ENCODE measurements at places on chromosomes 12 and 14.

DNA sequence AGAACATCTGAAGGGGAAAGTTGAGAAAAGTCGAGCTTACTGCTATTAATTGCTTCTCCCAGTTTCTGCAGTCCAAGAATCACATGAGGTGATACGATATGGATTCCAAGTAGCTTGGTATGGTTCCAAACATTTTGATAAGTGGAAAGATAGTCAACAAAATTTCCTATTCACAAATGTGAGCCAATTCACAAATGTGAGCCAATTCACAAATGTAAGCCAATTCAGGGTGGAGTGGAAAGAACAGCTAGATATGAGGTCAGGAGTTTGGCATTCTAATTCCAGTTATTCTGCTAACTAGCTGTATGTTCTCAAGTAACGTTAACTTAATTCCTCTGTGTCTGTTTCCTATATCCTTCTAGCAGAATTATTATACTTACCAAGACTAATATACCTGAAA lies 37.6 kb upstream of the DHRS4 start:
- DNase-seq, result no peak

DNA sequence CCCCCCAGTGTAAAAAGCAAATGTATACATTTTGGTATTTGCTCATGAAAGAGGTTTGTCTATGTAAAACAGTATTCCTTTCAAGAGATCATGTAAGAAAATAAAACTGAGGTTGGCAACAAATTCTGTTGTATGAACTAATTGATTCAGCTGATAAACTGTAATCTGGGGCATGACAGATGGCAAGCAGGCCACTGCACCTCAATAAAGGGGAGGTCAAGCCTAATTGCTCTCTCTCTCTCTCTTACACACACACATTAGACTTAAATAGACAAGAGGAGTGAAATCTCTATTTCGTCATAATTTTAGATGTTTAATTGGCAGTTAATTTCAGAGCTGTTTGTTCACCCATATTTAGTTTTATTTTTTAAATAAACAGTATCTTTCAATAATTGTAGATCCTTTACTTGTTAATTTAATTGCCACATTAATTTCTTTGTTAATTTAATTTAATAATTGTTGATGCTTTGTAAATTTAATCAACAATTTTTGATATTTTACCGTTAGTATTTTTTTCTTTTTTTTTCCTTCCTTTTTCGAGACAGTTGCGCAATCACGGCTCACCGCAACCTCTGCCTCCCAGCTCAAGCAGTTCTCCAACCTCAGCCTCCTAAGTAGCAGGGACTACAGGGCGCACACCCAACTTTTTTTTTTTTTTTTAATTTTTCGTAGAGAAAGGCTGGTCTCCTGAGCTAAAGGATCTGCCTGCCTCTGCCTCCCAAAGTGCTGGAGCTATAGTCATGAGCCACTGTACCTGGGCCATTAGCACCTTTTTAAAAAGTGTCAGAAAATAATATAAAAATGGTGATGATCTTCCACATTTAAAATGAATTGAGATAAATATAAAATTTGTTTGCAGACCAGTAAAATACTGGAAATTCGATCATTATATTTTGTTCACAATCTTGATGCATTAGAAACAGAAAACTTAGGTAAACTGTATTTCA lies 577.7 kb downstream of the SLC16A7 start:
- no peak for DNase-seq

DNA sequence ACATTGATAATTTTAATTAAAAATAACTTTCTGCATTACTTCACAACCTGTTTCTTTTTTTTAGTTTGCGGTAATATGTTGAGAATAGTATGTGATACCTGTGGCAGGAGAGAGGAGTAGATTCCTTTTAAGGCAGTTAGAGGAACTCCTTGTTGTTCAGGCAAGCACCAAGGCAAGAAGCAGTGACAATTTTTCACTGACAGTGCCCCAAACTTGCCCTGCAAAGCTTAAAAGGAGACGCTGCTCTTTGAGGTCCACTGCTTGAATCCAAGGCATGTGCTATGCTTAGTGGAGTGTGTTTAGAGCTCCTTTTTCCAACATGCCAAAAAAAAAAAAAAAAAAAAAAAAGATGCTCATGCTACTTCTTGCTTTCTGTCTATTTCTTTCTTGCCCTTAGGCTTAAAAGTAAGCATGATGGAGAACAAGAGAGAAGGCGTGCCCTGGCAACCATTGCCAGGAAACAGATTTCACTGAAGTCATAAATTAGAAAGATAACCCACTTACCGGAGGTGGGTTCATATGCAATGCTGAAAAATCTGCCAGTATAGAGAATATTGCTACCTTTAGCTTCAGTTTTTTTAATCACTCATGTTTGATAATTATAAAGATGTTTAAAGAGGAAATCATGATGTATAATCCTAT lies 58.3 kb upstream of the DYRK2 start:
- no peak for DNase-seq

DNA sequence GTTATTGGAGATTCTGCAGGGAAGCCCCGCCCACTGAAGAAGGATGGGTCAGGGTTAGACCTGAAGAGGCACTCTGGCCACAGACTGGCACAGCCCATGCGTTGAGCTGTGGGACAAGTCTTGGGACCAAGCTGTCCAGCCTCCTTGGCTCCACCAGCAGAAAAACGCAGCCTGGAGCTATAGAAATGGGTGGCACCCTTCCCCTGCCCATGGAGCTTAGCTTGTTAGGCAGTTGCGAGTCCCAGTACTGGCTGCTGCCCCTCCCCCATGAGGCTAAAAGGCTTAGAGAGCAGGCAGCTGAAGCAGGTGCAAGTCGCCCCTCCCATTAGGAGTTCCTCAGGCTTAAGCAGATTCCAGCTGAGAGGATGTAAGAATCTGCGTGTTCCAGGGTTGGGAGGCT lies 1124.0 kb upstream of the TMEM132C start:
- DNase-seq, result no peak

GRCh38 chr14:93984987-93985410 lies 8.6 kb upstream of the ASB2 start:
- DNase-seq, result peak; percentile 70

- peak; percentile 73 for DNase-seq
Observed at GRCh38 chr14:33569821-33570687, 380.8 kb downstream of the EGLN3 start.

DNA sequence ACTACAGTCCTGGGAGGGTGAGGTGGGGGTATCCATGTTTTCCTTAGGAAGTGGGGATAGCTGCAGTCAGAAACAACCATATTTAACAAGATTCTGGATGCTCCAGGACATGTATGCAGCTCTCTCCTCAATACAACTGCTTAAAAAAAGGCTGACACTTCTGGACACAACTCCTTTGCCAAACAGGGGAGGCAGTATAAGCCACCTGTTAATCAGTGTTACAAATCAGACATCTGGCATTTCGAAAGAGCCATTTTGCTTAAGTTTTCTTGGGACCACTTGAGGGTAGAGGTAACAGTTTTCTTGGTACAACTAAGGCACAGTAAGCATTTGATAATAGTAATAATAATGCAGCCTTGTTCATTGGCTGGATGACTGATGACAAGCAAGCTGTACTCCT lies 47.1 kb downstream of the RPGRIP1 start:
- no peak for DNase-seq

DNA sequence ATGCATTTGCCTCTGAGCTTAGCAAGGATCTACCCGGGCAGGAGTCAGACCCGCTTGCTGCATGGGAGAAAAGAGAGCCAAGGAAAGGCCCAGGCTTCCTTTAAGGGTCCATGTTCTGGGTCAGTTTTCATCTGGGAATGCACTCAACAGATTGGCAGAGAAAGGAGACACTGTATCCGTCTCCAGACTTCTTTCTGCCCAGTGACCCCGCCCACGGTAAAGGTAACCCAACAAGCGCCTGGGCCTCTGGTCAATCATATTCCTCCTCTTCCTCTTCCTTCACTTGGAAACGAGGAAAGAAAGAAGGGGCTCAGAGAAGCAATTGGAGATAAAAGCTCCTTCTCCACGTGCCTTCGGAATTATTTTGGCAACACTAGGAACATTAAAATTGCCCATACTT lies 27.1 kb upstream of the TCP11L2 start:
- no peak for DNase-seq

DNA sequence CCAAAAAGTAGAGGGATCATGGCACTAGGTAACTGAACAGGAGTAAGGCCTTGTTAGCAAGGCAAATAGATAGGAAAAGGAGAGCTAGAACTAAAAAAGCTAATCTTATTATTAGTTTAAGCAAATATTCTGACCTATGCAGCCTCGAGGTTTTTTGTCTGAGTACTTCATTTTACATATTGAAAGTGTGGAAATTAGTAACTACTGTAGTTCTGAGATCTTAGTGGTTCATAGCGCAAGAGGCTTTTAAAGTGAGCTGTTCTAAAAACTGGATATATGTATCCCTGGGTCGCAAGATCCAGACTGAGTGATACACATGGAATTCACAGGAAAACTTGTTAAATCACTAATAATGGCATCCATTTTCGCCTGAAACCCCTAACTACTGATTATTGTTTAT lies 411.0 kb upstream of the SOX5 start:
- no peak for DNase-seq

DNA sequence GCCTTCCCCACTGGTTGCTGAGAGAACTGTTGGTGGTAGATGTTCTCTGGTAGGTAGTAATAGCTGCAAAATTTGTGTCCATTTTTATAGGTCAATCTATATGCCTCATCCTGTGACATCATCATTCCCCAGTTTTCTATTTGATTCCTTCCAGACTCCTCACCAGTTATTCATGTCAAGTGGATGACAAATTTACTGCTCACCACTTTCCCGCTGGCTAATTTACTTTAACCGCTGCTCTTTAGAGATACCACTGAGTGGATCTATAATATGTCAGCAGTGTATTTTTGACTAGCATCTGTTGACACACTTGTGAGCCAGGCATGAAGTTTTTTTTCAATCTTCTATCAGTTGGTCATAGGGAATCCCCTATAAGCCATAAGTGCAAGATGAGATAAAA lies 24.6 kb downstream of the GPR65 start:
- no peak for DNase-seq

- DNase-seq, result peak; percentile 91
Observed at GRCh38 chr14:100679707-100680438, 46.8 kb upstream of the DLK1 start.

- DNase-seq, result peak; percentile 71
Observed at GRCh38 chr14:65206448-65207096, 104.3 kb upstream of the MAX start.

- no peak for DNase-seq
Observed at GRCh38 chr14:50110323-50111037, 5.9 kb downstream of the VCPKMT start.

DNA sequence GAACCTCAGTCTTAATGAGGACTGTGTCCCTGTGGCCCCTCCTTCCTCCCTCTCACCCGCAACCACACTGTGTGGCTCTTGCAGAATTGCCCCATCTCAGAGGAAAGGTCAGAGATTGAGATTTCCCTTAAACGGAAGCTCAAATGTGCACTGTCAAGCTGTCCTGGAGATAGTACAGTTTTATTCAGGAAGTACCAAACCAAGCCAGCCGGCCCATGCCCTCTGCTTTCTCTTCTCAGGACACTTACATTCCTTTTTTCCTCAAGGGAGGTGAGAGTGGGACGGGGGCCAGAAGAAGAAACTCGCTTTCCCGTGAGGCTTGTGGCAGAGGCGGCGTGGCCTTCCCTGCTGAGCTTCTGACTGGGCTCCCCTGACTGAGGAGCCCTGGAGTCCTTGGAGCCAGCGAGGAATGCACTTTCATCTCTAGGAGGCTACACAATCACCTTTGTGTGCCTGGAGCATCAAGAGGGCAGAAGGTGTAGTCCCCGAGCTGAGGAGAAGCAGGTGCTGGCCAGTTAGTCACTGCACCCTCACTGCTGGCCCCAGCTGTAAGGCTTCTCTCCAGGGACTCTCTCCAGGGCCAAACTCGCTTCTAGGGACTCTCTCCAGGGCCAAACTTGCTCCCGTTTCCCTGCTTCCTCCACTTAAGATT lies 24.1 kb upstream of the ATP2A2 start:
- DNase-seq, result peak; percentile 11

- peak; percentile 34 for DNase-seq
Observed at GRCh38 chr12:92764831-92765230, 62.0 kb downstream of the PLEKHG7 start.

GRCh38 chr12:87439990-87440827 lies 589.0 kb downstream of the C12orf50 start:
- DNase-seq, result peak; percentile 92

GRCh38 chr12:1851151-1851701 lies 30.9 kb downstream of the LRTM2 start:
- peak; percentile 49 for DNase-seq

- DNase-seq, result peak; percentile 36
Observed at GRCh38 chr14:63544591-63545299, 1.6 kb upstream of the PPP2R5E start.

All from astrocyte of the spinal cord (primary cell).